COLO829 (cell line): ENCODE measurements at places on chromosomes 3 and 15.

- DNase-seq, result no peak
These were observed 164.7 kb upstream of the SLCO3A1 start for GRCh38 chr15:91688811-91689210.

DNA sequence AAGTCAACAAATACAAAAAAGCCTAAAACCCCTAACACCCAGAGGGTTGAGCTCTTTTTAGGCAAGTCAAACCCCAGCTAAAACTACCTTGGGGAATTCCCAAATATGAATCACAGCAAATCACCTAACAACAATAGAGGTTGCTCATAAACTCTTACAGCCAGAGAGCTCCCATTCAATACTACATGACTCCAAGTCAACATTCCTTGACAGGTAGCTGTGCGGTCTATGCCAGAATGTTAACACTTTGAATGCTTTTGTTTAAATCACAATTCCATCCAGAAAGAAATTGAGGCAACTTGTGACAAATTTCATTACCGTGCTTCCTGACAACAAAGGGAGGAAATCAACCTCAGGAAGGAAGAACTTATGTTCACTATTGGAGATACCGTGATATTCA, 7.5 kb upstream of the UACA start:
- DNase-seq, result no peak

- DNase-seq, result peak; percentile 9
These were observed 175.1 kb upstream of the ATP11B start for GRCh38 chr3:182618085-182618732.

DNA sequence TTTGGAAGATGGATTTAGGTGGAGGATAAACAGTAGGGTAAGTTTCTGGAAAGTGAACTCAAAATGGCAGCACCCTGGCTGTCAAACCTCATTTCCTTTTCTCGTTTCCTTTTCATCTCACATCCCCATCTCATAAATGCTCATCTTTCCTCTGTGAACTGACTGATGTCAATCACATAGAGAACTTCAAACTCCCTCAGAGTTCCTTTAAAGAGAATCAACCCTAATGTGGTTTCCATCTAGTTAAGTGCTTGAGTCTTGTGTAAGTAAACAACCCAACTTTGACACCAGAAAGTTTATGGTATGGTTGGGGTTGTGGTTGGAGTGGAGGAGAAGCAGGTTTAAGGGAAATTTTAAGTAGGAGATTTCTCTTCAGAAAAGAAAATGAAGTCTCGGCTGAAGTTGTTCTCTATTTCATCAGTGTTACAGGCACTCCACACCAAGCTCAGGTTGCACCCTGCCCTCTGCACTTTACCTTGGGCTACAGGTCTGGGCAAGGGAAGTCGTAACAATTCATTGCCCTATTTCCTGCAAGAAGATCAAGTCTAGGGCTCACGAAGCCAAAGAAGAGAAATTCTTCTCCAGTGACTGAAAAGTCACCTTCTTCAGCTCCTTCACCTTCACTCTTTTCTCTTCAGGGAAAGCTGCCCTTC, 34.4 kb upstream of the TNIK start:
- DNase-seq, result no peak

DNA sequence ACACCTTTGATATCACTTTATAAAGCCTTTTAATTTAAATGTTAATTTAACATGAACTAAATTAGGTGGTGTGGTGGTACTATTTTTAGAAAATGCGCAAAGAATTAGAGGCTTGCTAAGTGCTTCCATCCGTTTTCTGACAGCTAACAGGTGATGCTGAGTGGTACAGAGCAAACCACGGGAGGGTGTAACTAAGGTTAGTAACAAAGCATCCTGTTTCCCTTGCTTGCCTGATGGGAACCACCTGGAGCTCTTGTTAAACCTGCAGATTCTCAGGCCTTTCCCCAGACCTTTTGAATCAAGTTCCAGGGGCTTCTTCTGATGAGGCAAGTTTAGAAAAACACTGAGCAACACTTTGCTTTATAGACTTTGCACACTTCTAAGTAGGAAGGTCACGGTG, 101.0 kb downstream of the ATG7 start:
- DNase-seq, result no peak

- no peak for DNase-seq
These were observed 3.1 kb upstream of the CFAP20DC start for GRCh38 chr3:59052803-59053411.

DNA sequence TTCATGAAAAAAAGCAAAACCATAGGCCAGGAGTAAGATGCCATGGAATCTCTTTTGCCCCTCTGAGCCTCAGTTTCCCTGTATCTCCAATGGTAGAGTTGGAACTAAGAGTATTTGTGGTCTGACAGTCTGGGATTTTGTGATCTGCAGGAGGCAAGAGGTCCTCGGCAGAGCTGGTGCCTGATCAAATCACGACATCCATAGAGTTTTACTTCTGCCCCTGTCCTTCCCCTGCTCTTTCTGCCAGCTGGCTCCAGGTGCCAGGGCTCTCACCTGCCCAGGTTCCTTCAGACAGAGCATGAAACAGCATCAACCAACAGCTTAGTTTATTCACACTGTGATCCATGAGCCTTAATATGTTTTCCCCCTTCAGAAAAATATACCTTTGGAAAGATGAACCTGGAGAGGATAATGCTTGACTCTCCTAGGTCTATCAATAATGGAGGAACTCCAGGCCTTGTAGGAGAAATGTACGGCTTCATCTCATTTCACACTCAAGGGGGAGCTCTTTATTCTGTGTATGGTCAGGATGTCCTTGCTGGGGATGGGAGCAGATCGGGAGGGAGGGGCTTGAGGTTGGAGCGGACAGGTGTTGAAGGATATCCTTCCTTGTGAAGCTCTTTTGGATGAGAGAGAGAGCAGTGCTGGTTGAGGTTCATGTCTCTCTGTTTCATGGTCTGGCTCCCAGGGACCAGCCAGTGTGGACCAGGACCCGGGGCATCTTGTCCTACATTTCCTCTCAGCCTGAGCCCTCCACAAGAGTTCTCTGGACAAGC, 309.9 kb downstream of the RPLP1 start:
- DNase-seq, result no peak

DNA sequence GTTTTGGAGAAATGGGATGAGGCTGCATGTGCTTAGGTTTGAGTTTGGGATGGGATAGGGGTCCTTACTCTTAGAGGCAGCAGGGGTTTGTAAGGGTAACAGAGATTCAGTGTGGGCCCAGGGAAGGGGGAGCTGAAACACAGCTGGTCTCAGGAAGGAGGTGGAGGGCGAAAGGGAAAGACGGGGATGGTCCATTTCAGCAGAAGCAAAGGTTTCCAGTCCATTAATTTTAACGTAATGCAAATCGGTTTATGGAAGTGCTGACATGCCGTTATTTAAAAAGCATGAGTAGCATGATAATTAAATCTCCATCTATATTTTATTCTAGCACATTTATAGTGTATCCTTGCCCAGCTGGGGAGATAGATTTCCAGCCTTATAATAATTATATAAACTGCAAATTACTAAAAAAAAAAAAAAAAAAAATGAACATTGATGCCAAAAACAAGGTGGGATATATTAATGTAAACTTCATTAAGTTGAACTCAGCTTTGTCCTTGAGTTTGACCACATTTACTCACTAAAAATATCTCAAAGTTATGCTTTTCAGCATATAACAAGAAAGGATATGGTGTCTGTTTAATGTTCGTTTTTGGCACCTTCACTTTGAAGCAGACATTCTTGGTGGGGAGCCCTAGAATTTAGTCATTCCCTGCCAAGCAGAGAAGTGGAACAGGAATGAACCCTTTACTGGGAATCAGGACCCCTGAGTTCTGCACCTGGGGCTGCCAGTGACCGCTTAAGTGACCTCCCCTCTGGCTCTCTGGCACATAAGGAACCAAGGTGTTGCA, 234.7 kb downstream of the THSD4 start:
- no peak for DNase-seq

DNA sequence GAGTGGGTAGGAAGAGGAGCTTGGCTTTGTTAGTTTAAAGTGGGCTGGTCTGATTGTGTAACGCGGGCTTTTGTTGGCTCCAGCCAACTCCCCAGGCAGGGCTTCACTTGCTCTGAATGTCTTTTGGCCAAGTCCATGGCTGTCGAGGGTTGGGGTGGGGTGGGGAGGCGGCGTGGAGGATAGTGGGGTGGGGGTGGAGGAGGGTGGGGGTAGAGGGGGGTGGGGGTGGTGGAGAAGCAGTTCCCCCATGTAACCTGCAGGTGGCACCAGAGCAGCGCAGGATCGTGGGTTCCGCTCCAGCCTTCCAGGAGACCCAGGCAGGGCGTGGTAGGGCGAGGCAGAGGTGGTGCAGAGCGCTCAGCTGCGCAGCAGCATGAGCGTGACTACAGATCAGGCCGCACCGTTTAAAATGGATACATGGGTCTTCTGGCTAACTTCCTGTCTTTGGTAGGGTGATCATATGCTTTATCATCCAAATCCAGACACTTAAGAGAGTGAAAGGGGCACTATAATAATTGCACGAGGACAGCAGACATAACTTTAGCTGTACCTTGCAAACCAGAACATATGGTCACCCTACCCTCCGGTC, 28.3 kb downstream of the GOLGA6A start:
- DNase-seq, result peak; percentile 36

GRCh38 chr15:79233236-79233635, 49.3 kb upstream of the ANKRD34C start:
- no peak for DNase-seq

DNA sequence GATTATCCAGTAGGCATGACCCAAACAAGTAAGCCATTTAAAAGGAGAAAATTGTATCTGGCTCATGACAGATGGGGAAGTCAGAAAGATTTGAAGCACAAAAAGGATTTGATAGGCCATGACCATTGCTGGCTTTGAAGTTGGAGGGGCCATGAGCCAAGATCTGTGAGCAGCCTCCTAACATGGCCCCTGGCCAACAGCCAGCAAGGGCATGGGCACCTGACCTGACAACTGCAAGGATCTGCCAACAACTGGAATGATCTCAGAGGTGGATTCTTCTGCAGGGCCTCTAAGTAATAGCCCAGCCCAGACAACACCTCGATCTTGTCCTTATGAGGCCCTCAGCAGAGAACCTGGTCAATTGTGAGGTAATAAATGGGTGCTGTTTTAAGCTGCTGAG, 93.0 kb downstream of the ARNT2 start:
- no peak for DNase-seq

- DNase-seq, result no peak
These were observed 3.6 kb downstream of the CEP19 start for GRCh38 chr3:196708467-196708866.

DNA sequence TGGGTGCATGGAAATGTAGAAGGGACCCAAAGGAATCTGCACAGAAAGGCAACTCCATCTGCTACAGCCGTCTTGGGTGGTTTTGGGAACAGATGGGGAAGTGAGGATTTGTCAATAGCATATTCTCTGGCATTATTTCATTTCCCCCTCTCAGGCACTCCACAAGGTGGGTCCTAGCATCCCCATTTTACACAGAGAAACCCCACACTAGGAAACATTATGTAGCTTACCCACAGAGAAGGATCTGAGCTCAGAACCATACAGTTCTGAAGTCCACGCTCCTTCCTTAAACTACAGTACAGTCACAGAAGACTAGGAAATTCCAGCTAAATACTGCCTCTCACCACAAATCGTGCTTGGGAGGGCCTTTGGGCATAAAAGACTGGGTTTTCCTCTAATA, 61.2 kb upstream of the CTNNB1 start:
- no peak for DNase-seq

- no peak for DNase-seq
These were observed 86.7 kb downstream of the MAGI1 start for GRCh38 chr3:65951836-65952505.

DNA sequence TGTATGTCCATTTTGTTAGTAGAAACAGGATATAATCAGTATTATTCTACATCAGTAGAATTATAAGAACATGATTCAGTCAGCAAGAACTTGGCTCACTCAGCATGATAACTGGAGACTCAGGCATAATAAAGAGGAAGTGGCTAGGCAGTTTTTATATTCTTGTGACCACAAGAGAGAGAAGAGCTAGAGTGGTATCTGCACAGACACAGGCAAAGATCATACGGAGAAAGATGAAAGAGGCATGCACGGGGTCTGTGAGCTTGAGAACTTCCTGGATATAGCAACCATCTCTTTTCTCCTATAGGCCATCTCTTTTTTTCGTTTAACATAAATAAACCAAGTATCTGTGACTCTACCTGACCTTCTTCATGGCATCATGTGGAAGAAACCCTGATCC, 46.8 kb downstream of the MYO5A start:
- no peak for DNase-seq

DNA sequence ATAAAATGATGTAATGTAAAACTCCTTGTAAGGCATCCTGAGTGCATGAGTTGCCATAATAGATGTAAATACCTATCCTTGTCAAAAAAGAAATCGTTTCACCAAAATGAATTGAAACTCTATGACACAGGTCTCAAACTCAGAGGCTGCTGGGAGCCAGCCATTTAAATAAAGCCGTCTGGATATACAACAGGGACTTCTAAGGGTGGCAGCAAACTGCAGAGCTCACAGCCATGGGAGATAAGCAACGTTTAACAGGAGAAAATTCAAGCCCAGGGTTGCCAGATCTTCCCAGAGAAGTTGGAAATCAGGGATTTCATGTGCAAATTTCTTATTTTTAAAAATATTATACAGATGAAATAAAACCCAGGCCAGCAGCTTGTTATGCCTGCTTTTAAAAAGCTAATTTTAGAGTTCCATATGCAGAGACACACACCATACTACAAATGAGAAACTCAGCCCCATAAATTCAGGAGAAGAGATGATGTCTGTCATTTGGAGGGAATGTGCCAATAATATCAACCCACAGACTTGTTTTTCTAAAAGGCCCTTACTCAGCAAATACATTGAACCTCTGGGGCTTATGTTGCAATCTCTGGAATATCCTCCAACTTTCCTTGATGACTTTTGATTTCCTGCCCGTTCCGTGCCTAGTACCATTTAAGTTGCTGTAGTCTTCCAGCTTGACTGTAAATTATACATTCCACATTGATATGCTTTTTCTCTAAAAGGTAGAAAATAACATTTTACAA, 75.6 kb downstream of the AQP9 start:
- DNase-seq, result no peak

- no peak for DNase-seq
These were observed 24.7 kb downstream of the SPATA12 start for GRCh38 chr3:57085211-57085610.

DNA sequence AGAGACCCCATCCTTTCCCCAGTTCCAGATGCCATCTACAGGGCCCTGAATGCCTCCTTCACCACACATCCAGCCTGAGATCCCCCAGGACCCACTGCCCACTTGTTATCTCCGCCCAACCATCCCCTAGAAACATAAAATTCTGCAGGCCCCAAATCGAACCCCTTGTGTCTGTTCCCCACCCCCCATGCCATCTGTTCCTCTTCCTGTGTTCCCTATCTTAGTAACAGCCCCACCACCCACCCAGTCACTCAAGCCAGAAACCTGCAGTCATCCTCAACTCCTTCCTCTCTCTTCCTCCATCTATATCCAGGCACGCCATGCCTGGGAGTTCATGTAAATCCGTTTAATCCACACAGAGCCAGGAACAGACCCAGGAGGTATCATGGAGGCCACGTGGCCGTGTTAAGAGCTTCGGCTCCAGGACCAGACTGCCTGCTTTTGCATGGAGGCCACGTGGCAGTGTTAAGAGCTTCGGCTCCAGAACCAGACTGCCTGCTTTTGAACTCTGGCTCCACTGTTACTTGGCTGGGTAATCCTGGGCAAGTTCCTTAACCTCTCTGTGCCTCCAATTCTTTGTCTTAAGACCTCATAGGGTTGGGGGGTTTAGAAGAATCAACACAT, 4.8 kb downstream of the CSRNP1 start:
- DNase-seq, result no peak
